ENCODE measurements at places on chromosomes 16 and 17.

DNA sequence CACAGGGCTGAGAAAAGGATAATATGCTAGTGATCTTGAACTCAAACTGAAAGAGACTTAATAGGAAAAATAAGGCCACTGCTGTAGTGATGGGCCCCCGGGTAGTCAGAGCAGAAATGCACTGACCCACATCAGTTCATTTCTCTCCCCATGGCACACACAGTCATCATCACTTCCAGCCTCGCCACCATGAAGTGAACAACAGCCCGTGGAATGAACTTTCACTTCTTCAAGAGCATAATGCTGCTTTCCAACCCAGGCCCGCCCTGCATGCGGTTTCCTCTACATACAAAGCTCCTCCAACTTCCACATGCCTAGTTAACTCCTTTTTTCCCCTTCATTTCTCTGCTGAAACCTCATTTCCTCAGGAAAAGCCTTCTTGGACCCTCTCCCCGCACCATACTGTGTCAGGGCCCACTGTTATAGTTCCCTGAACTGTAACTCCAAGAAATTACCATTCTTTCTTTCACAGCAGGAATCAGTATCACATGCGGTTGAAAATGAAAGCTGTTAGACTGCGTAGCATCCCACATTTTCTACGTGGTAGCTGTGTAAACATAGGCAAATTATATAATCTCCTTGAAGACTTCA is 65.8 kb upstream of the SMIM36 start:
- no peak for DNase-seq

DNA sequence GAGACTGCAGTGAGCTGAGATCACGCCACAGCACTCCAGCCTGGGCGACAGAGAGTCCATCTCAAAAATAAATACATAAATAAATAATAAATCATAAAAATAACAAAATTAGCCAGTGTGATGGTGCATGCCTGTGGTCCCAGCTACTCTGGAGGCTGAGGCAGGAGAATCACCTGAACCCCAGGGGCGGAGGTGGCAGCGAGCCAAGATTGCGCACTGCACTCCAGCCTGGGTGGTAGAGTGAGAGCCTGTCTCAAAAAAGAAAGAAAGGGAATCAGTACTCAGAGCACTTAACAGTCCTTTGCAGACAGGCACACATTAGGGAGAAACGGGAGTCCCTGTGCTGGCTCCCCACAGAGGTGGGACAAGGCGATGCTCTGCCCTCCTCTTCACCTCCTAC is 25.1 kb downstream of the MAPK8IP3 start:
- DNase-seq, result no peak

GRCh38 chr16:58109330-58109729 is 19.9 kb downstream of the CFAP20 start:
- no peak for DNase-seq

DNA sequence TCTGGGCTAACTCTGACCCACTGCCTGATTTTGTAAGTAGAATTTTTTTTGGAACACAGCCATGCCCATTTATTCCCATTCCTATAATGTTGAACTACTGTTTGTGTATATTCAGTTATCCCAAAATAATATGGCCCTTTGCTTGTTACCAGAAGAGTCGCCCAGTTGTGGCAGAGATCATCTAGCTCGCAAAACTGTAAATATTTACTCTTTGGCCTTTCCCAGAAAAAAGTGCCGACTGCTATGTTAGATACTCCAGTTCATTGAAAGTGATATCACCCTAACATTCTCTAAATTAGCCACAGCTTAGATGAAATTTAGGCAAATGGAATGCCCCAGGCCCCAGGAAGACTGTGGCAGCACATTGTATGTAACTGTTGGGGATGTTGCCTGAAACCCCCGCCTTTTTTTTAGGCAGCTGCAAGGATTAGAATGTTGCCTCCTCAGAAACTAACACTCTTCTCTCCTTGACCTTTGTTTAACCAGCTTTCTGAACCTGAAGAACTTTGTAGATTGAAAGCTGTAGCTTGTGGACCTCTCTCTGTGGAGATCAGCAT is 19.1 kb downstream of the WWOX start:
- DNase-seq, result no peak

GRCh38 chr16:86931410-86931941 is 353.1 kb downstream of the FOXL1 start:
- DNase-seq, result no peak

- DNase-seq, result no peak
Measured at GRCh38 chr16:17261197-17261858, 209.4 kb downstream of the XYLT1 start.
